Fibroblast of lung (primary cell): ENCODE measurements at places on chromosomes 5 and 9.

- no peaks in the 10 kb centered on the region for H3K27me3 ChIP-seq
- H3K27ac ChIP-seq: no peak overlapping the region
- H3K4me3 ChIP-seq: no peak overlapping the region
- peak; percentile 7 for DNase-seq
Measured at GRCh38 chr9:20405078-20405477, 217.2 kb downstream of the MLLT3 start.

- no peak for DNase-seq
- no peaks in the 10 kb centered on the region for H3K27me3 ChIP-seq
- no peaks in the 10 kb centered on the region for H3K36me3 ChIP-seq
- no peak overlapping the region for H3K4me3 ChIP-seq
Measured at GRCh38 chr5:55051357-55051756, 27.3 kb downstream of the GZMK start.

- H3K27ac ChIP-seq: no peak overlapping the region
- H3K4me1 ChIP-seq: no peaks in the 10 kb centered on the region
- H3K36me3 ChIP-seq: no peaks in the 10 kb centered on the region
Measured at GRCh38 chr9:18250053-18250452, 223.9 kb upstream of the ADAMTSL1 start.

DNA sequence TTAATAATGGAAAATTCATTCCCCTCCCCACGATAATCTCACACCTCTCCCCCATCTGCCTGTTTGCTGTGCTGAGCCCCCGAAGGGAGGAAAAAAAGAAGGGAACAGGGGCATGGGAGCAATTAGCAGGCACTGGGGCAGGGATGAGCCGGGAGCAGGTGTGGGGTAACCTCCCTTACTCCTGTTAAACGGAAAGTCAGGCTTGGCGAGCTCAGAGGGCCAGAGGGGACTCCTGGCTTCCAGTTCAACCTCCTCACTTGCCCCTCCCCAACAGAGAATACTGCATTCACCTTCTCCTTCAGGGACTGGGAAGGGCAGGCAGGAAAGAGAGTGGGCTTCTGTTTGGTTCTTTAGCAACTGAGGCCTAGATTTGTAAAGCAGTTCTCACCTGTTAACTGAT lies 1.6 kb downstream of the AFAP1L1 start:
- peaks cover 5% of the 10 kb centered on the region for H3K4me1 ChIP-seq
- H3K27ac ChIP-seq: no peak overlapping the region
- H3K4me3 ChIP-seq: no peak overlapping the region
- no peaks in the 10 kb centered on the region for H3K36me3 ChIP-seq

- H3K36me3 ChIP-seq: no peaks in the 10 kb centered on the region
- no peaks in the 10 kb centered on the region for H3K4me1 ChIP-seq
- H3K4me3 ChIP-seq: no peak overlapping the region
Measured at GRCh38 chr9:105405514-105406131, 42.2 kb upstream of the FSD1L start.

DNA sequence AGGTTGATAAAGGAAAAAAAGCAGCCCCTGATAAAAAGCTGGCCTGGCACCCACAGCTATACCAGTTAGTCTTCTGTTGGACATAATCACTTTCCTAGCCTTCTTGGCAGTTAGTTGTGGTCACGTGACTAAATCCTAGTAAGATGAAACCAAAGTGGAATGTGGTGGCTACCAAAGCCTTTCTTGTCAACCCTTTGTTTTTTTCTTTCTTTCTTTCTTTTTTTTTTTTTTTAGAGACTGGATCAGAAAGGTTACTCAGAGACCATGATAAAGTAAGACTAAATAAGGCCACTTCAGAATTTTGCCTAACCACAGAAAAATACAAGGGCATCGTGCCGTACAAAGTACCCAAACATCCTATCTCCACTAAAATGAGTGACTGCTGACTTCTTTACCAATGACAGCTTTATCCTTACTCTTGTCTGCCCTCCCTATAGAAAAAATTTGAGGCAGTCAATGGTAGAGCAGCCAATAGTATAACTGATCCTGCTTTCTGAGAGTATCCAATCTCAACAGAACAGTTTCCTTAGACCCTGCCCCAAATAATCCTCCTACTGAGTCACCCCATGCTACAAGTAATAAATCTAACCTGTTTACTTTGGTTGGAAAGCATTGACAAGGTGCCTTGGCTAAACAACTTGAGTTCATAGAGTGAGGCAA lies 14.2 kb upstream of the KIF27 start:
- no peaks in the 10 kb centered on the region for H3K27me3 ChIP-seq
- no peak overlapping the region for H3K27ac ChIP-seq
- peak; percentile 80 for DNase-seq
- peaks cover 9% of the 10 kb centered on the region for H3K4me1 ChIP-seq

DNA sequence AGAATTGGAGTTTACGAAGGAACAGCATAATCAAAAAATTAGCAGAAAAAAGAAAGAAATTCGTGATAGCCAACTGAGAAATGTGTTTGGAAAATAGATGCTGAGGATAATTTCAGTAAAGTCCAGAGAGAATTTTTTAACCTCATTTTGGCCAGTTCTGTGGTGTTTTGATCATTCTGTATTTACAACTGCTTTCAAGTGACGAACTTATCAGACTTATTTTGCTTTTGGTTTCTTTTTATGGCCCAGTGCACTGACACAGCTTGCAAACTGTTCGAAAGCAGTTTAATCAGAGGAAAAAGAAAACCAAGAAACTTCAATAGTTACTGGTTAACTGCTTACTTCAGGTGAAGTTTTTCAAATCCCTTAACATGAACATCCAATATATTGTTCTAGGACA lies 1.9 kb downstream of the SDHA start:
- H3K4me1 ChIP-seq: peaks cover 6% of the 10 kb centered on the region
- H3K27ac ChIP-seq: peak overlapping the region; percentile 82
- H3K4me3 ChIP-seq: peak overlapping the region; percentile 75
- H3K36me3 ChIP-seq: peaks cover 3% of the 10 kb centered on the region
- DNase-seq: no peak
- H3K27me3 ChIP-seq: no peaks in the 10 kb centered on the region

DNA sequence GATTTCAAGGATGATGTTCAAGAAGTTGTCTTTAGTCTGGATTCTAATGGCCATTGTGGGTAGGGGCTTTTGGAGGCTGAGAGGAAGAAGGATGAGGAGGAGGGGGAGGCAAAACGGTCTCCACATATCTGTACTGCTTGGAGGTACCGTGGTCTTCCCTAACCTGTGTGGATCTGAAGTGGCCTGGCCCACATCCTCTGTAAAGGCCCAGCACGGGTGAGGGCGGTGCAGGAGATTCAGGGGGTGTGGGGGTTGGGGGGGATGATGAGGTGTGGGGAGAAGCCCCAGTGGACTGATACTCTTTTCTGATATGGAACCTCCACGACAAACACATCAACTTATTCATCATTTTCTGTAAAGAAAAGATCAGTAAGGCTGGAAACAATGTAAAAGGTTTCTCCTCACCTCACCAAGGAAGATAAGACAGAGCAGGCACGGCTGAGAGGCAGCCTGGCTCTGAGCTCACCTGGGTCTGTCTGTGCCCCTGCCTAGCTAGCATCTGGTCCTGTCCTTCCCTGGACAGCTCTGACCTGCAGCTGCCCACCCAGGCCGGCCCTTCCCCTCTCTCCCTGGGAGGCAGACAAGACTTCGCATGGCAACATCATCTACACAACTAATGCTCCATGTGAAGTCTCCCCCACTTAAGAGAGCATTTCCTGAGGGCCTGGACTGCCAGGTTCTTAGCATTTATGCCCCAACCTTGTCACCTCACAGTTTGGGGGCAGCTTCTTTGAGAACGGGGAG lies 5.6 kb upstream of the IL3 start:
- H3K36me3 ChIP-seq: no peaks in the 10 kb centered on the region
- no peak overlapping the region for H3K27ac ChIP-seq
- no peak overlapping the region for H3K4me3 ChIP-seq

GRCh38 chr5:121976979-121977378 lies 15.2 kb downstream of the SRFBP1 start:
- H3K36me3 ChIP-seq: no peaks in the 10 kb centered on the region
- no peak overlapping the region for H3K27ac ChIP-seq
- H3K27me3 ChIP-seq: no peaks in the 10 kb centered on the region
- H3K4me3 ChIP-seq: no peak overlapping the region
- DNase-seq: peak; percentile 36

GRCh38 chr9:70425192-70425591 lies 10.7 kb upstream of the KLF9 start:
- no peaks in the 10 kb centered on the region for H3K27me3 ChIP-seq
- H3K4me1 ChIP-seq: peaks cover 15% of the 10 kb centered on the region
- DNase-seq: no peak
- no peak overlapping the region for H3K4me3 ChIP-seq
- H3K36me3 ChIP-seq: no peaks in the 10 kb centered on the region

DNA sequence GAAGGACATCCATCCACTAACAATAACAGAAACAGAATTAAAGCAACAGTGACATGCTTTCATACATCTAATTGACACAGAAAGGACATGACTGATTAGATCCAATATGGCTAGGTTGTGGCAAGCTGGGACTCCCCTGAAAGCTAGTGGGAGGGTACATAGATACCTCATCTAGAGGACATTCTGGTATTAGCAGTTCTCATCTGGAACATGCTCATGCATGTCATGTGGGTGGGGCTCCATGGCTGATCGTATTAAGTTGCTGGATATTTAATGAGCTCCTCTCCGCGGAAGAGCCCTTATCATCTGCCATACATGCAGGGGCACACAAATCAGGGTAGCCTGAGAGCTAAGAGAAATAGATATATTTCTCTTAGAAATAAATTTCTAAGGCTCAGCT lies 358.9 kb downstream of the ICE1 start:
- no peaks in the 10 kb centered on the region for H3K4me1 ChIP-seq
- no peaks in the 10 kb centered on the region for H3K36me3 ChIP-seq
- H3K27me3 ChIP-seq: no peaks in the 10 kb centered on the region
- H3K27ac ChIP-seq: no peak overlapping the region
- H3K4me3 ChIP-seq: no peak overlapping the region
